ENCODE measurements at places on chromosomes 2 and 18.

- DNase-seq, result no peak
These were observed 304.3 kb upstream of the CNTNAP5 start for GRCh38 chr2:123720760-123721159.

- no peak for DNase-seq
These were observed 1.8 kb downstream of the CHRNA1 start for GRCh38 chr2:174762464-174762863.

GRCh38 chr2:47031909-47032668 lies 116.5 kb upstream of the MCFD2 start:
- DNase-seq, result no peak

GRCh38 chr2:54677476-54678265 lies 45.8 kb upstream of the EML6 start:
- DNase-seq, result no peak

- DNase-seq, result no peak
These were observed 97.2 kb downstream of the SLC4A3 start for GRCh38 chr2:219724628-219725027.

- no peak for DNase-seq
These were observed 213.4 kb downstream of the TMEM163 start for GRCh38 chr2:134505446-134505845.

- DNase-seq, result no peak
These were observed 14.7 kb downstream of the CROCC2 start for GRCh38 chr2:240920783-240921231.

- DNase-seq, result no peak
These were observed 3.6 kb downstream of the PCYOX1 start for GRCh38 chr2:70261501-70261900.

- no peak for DNase-seq
These were observed 78.0 kb upstream of the HNMT start for GRCh38 chr2:137886083-137886831.

GRCh38 chr2:67457699-67458098 lies 60.6 kb downstream of the ETAA1 start:
- DNase-seq, result no peak

DNA sequence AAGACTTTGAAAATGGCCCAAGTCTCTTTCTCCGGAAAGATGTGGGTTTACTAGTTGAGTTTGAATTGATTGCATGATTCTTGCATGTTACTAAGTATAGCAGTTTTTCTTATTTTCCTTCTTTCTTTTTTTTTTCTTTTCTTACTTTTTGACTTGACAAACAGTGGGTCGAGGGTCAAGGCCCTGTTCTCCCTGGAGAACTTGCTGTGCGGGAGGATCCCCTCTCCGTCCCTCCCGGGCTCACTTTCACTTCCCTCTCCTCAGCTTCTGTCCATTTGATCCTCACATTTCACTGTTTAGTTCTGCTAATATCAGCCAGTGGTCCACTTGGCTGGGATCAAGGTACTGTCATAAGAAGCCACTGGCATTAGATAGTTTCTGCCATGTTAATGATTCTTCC lies 767.4 kb downstream of the TDRD15 start:
- no peak for DNase-seq

DNA sequence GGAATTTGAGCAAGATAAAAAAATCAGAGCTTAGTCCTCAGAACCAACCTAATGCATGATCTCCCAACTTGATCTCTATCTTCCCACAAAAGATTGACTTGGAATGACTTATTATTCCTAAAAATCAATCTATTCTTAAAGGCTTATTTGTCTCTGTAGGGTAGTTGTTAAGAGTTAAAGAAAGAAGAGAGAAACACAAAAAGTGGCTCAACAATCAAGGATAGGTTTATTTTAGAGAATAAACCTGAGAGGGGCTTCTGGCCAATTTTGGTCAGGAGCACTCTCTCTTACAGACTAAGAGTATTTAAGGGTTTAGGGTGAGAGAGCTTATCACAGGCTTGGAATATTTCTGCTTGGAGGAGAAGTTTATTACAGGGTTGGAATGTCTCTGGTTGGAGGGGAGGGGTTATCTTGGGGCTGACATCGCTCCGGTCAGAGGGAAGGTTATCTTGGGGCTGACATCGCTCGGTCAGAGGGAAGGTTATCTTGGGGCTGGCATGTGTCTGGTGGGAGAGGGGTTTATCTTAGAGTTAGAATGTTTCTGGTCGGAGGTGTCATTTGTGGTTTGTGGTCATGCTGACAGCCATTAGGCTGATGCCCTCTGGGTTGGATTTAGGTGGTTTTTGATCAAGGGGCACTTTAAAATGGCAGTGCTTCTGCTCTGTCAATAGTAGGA lies 2.4 kb upstream of the MFF start:
- DNase-seq, result no peak

- DNase-seq, result no peak
These were observed 69.7 kb upstream of the POU3F3 start for GRCh38 chr2:104784264-104784663.

GRCh38 chr18:13809531-13810255 lies 14.3 kb upstream of the MC5R start:
- no peak for DNase-seq

- no peak for DNase-seq
These were observed 1132.1 kb upstream of the ZEB2 start for GRCh38 chr2:145652036-145652435.

DNA sequence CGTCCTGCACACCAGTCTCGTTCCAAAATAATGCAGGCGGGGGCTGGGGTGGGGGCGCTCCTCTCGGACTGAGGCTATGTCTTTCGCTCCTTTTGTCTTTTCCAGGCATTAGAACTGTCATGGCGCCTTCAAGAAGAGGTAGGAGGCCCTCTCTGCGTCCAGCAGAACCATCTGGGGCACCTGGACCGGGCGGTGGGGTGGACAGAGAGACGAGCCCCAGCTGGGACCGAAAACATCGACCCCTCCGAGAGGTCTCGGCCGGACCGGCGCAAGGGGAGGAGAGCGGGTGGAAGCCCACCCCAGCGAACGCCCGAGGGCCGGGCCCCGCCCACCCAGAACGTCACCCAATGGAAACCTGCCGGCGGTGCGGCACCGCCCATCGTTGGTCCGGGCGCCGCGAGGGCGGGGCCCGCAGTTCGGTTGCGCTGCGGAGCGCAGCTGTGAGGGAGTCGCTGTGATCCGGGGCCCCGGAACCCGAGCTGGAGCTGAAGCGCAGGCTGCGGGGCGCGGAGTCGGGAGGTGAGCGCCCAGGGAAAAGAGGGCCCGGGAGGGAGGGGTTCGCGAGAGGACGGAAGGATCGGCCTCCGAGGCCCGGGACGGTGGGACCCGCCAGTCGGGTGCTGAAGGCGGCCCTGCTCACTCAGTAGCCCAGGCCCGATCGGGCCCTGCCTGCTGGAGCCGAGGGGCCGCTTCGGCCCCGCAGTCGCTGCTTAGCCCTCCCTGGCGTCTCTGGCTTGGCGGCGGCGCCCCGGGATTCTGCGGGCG lies at the start of gene NRBP1:
NRBP1 (plus strand) TSS at position 419 of the 765 bp plus-strand sequence. CDS start 4,643 bp downstream, outside the sequence.
- peak; percentile 91 for DNase-seq

- no peak for DNase-seq
These were observed 453.9 kb upstream of the DDX18 start for GRCh38 chr2:117360586-117360985.

GRCh38 chr2:169776252-169776761 lies 22.4 kb upstream of the SSB start:
- DNase-seq, result no peak

DNA sequence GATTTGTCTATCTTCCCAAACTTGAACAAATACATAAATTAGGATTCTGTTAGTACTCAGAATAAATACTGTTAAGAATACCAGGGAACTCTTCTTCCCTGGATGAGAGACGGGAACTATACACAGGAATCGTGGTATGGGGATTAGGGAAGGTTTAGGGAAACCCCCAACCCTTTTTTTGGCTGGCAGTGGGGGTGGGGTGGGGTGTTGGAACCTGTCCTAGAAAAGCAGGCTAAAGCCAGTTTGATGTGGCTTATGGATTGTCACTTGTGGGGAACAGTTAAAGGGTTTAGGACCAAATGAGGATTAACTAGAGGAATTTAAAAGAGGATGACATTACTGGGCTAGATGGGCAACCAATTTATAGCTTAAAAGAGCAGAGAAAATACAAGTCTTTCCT lies 1.8 kb downstream of the SLC4A10 start:
- DNase-seq, result no peak

- DNase-seq, result no peak
These were observed 98.0 kb upstream of the CXCR4 start for GRCh38 chr2:136215908-136216472.

GRCh38 chr2:99648906-99649789 lies 159.3 kb upstream of the REV1 start:
- DNase-seq, result no peak

DNA sequence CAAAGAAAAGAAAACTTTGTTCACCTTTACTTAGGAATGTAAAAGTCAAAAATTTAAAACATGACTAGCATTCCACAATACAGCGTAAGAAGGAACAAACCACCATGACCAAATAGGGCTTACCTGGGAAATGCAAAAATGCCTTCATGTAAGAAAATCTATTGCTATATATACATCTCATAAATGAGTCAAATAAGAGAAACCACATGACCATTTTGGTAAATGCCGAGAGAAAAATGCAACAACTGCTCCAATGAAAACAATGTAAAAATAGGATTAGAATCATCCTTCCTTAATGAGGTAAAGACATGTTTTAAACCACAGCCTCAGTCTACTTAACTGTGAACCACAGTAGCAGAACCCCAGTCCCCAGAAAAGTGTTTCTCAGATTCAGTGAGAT lies 49.4 kb downstream of the TGOLN2 start:
- DNase-seq, result no peak

- DNase-seq, result no peak
These were observed 26.9 kb upstream of the COL6A3 start for GRCh38 chr2:237440819-237441281.

DNA sequence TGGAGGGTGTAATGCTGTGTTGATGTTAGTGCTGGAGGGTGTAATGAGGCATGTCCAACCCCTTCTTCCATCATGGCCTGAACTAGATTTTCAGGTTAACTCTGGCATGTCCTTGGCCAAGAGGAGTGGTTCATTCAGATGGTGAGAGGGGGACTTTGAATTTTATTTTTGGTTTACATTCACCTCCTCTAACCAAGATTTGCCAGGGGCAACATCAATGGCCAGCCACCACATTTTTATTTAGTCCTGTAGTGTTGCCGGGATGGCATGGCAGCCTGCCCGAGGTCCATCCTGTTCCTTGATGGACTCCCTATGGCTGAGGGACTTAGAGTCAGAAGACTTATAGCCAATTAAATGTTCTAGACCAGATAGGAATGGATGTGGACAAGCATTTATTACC lies 484.6 kb upstream of the HS6ST1 start:
- no peak for DNase-seq

DNA sequence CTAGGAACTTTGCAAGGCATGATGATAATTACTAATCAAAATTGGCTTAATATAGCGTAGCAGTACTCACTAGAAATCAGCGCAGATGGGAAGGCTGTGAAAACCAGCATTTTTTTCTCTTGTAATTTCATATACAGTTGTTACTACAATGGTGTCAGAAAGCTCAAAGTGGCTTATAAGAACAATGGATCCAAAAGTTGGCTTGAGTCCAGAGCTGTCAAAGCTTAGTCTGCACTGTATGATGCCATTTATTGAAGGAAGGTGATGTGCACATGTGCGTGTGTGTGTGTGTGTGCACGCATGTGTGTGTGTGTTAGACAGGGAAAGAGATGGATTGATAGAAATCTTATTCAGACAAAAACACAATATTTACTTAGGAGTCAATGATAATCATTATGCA lies 341.3 kb downstream of the TGIF1 start:
- DNase-seq, result no peak

DNA sequence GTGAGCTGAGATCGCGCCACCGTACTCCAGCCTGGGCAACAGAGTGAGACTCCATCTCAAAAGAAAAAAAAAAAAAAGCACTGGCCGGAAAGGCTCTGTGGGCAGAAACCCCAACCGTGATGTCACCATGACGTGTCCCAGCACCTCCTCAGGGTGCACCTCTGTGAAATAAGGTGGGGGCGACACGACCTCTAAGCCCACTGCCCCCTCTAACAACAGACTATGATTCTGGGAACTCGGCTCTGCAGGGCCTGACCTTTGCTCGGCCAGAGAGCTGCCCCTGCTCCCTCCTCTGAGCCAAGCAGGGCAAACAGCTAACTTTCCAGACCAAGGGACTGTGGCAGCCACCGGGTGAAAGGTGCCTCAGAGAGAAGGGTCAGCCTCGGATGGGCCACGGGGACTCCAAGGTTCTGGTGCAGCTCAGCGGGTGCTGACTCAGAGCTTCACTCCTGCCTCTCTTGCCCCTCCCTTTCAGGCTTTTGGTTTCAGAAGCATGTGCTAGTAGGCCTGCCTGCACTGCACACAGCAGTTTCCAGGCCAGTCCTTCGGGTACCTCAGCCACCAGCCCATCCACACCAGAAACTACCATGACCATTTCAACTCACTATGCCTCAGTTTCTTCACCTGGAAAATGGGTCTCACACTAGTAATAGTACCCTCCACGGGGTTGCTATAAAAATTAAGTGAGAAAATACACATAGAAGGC lies 8.0 kb downstream of the TMBIM1 start:
- DNase-seq, result peak; percentile 68

GRCh38 chr2:47295131-47295980 lies 107.6 kb upstream of the MSH2 start:
- no peak for DNase-seq

DNA sequence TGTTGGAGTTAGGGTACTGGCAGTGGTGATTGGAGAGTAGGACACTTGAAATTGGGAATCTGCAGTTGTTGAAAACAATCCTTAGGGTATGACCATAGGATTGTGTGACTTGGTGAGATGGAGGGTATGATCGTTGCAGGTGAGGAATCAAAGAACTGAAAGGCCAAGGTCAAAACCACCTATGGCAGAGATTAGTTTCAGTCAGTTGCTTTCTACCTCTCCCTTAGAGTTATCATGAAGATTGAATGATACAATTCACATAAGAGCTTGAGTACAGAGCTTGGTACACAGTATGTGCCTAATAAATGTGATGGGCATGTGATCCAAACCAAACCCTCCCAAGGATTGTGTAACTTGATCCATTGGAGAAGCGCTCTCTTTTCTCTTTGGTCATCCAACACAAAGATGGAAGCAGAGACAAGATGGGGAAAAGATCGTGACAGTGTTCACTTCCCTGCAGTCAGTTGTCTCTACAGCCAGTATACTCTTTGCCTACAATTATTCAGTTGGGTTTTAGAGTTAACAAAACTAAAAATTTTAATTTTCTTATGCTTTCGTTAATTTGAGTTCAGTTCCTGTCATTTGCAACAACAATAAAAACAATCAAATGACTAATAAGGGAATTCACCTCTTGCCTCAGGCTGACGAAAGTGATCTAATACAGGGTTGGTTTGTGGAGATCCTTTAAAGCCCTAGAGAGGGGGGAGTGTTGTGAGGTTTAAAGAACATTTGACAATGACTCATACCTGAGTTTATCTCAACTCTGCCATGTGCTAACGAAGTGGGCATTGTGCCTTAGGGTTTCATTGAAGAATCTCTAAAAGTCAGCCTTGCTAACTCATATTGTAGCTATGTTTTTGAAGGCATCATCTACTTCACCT lies 14.8 kb upstream of the SMAD2 start:
- no peak for DNase-seq

GRCh38 chr2:218000136-218000535 lies 2.7 kb downstream of the TNS1 start:
- DNase-seq, result no peak

Data from CD4-positive, alpha-beta T cell treated with Interferon alpha-2 for 1 hour (primary cell).